ENCODE measurements at places on chromosomes 5 and 9.
A peak's percentile ranks its signal among the peaks of the same experiment; 100 is the strongest.

DNA sequence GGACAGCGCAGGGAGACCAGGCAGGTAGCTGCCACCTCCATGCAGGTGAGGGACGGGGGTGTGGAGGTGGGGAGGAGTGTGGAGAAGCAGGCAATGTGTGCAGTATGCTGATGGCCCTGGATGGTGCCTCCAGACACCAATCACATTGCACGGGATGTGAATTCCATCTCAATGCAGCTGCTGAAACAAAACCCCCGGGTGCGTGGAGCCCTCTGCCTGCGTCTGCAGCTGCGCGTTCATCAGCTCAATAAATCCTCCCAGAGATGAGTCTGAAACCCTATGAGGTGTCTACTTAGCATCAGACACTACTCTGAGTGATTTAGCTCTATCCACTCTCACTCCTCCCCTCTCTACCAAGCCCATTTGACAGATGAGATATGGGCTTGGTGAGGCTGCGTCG lies 10.3 kb downstream of the SOHLH1 start:
- no peak for DNase-seq

- DNase-seq: no peak
Observed at GRCh38 chr5:81883371-81883770, 88.5 kb upstream of the ATG10 start.

- no peak for DNase-seq
Observed at GRCh38 chr5:145856285-145856818, 16.5 kb downstream of the GRXCR2 start.

- no peak for DNase-seq
Observed at GRCh38 chr9:92147852-92148180, 32.6 kb upstream of the SPTLC1 start.

GRCh38 chr5:100792781-100793180 lies 110.3 kb downstream of the ST8SIA4 start:
- no peak for DNase-seq

GRCh38 chr9:79623799-79624721 lies 52.3 kb downstream of the TLE4 start:
- no peak for DNase-seq

GRCh38 chr9:96457266-96457665 lies 7.3 kb downstream of the HABP4 start:
- DNase-seq: no peak

- DNase-seq: no peak
Observed at GRCh38 chr5:137570070-137570469, 70.9 kb upstream of the SPOCK1 start.

DNA sequence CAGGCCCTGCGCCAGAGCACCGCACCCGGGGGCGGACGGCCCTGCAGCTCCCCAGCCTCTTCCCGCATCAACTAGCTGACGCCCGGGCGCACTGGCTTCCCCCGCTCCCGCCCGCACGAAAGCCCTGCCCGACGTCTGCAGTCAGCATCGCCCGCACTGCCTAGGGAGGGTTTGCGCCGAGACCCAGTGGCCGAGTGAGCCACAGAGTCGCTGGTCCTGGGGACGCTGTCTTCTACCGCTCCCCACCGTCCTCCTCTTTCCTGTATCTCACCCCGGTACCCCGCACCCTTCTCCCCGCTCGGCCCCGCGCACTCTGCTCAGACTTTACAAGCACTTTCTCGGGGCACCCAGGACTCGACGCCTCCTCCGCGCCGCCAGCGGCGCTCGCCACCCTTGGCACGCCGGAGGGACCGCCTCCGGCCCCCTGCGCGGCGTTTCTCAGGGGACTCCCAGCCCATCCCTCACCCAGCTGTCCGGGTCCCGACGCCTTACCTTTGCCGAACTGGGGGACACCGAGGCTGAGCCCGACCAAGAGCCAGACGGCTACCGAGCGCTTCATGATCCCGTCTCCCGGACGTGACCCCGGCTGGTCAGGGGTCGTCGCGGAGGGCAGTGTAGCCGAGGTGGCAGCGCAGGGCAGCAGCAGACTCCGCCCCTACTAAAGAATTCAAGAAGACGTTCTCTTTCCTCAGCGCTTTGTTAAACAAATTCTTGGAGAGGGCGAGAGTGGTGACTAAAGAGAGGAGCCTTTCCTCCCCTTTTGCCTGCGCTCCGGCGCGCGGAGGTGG lies 670 bp downstream of the EDIL3 start:
- peak; percentile 93 for DNase-seq

DNA sequence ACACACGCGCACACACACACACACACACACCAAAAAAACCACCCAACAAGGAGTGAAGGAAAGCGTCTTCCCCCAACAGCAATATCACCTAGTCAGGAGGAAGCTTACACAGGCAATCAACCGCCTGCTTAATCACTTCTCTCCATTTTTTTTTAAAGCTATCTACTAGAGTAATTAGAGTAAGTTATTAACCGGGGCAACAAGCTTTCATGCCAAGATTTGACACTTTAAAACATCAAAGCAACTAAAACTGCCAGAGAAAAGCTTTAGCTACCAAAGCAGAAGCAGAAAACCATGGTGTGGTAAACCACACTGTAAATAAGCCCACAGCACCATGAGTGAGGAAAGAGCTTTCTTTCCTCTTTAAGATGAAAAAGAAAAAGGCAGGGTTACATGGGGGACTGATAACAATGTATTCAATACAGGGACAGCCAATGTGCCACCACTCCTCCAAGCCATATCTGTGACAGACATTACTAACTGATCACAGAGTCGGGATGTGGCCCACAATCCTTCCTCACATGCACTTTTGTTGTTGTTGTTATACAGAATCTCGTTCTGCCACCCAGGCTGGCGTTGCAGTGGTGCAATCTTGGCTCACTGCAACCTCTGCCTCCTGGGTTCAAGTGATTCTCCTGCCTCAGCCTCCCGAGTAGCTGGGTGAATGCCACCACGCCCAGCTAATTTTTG lies 282.1 kb downstream of the CRB2 start:
- no peak for DNase-seq
